ENCODE measurements at places on chromosomes 7 and 10.

- no peak for DNase-seq
Observed at GRCh38 chr7:1811850-1812508, 141.9 kb downstream of the ELFN1 start.

- DNase-seq: no peak
Observed at GRCh38 chr10:30990971-30991646, 40.6 kb downstream of the ZNF438 start.

DNA sequence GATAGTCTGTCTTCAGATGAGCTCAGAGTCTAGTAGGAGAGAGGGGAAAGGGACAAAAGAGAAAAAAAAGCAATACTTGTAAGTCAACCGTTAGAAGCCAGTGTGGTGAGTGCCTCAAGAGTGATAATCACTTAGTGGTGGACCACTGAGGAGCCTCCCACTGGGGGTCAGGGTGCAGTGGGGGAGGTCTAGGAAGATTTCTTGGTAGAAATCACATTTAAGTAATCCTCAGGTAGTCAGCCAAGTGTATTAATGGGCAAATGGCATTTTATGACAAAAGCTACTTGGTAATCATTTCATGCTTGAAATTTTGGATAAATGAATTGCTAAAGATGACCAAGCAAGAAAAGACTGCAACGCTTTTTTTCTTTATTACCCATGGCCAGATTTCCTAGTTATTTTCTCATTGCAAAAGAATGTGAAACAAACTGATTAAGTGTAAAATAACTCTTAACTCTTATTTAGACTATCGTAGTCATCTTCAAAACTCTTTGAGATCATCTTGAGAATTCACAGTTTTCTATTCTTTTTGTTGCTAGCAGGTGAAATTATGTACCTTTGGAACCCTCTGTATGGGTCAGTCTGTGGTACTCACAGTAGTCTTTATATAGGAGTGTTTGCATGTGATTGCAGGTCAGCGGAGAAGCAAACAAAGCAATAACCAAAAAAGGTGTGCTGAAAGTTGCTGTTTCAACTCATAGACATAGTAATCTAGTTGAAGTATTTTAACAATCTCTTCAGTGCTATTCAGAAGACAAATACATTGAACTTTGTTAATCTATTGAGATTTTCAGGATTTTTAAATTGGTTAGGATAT lies 63.9 kb downstream of the PPP1R9A start:
- DNase-seq: no peak

- no peak for DNase-seq
Observed at GRCh38 chr7:252216-252965, 37.6 kb upstream of the FOXL3 start.

GRCh38 chr7:54843841-54844355 lies 84.9 kb upstream of the SEC61G start:
- no peak for DNase-seq

DNA sequence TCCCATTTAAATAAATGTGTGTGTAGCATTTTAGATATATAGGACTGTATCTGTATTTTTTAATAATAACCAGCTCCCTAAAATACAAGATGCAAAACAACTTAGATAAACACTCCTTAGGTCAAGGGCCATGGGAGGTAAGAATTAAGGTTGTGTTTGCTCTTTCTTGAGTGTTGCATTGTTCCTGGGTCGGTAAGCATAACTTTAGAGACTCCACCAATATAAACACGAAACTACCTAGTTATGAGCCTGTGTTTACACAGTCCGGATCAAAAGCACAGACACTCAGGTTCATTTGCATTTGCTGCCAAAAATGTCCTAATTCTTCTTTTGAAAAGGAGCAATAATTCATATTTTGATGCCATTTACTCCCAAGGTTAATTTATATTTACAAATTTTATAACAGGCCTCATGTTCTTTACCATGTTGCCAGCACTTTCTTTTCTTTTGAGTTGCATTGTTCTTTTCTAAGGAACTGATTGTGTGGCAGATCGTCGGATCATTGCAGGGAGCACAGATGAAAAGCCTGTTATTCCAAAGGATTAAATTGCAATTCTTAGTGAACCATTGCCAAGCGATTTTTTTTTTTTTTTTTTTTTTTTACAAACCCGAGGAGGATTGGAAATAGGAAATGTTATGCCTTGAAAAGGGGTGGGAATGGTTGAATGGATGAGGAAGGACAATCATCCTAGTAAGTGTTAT lies 45.8 kb upstream of the GLCCI1 start:
- no peak for DNase-seq

- DNase-seq: no peak
Observed at GRCh38 chr10:34613491-34613890, 201.6 kb downstream of the PARD3 start.

GRCh38 chr7:74622228-74622749 lies 35.2 kb upstream of the GTF2I start:
- no peak for DNase-seq

GRCh38 chr7:157395206-157395605 lies 58.4 kb downstream of the DNAJB6 start:
- DNase-seq: no peak

DNA sequence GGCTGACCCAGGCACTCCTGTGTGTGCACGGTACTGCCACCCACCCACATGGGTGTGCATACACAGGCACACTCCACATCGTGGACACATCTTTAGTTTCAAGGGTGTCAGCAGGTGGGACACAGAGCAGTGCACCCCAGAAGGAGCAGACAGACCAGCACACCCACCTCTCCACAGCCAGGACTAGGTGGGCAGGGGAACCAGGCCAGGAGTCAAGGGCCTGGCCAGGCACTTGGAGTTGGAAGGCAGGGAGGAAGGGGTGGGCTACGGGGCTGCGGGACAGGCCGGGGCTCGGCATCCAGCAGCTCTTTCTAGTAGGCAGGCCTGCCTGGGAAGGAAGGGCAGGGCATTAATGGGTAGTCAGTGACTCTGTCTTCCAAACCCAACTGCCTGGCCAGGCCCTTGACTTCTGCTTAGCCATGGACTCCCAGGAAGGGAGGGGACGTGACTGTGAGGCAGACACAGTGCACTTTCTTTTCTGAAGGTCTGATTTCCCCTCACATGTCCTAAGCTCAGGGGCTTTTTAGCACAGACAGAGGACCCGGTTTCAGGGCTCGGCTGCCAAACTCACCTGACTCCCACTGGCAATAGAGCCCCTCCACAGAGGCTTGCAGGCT lies 14.6 kb downstream of the RASGEF1A start:
- no peak for DNase-seq

GRCh38 chr10:11424456-11425295 lies 186.8 kb downstream of the USP6NL start:
- DNase-seq: no peak

- DNase-seq: no peak
Observed at GRCh38 chr10:42868530-42868929, 85.9 kb downstream of the BMS1 start.

DNA sequence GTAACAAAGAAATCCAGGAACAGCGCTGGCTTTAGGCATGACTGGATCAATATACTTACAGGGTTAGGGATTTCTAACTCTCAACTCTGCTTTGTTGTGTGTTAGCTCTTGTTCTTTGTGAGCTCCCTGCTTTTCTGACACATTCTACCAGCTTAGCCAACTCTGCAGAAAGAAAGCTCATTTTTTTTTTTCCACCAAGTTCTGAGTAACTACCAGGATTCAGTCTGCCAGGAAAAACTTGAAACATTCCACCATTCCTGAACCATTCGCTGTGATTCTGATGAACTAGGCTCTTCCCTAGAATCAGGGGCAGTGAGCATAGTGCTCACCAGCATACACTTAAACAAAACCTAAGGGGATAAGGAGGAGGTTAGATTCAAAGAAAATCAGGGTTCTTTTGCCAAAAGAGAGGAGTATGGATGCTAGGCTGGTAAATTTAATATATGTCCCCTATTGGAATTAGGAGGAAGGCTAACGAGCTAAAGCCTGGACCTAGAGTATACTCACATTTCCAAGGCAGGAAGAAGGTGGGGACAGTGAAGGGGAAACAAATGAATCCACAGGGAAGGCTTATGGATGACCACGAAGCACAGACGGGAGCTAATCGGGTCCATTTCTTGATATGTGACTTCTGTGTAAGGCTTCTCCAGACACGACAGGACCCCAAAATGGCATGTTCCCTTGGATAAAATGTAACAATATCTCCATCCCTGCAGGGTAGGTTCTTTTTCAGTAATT lies 183.4 kb downstream of the PRKG1 start:
- no peak for DNase-seq

DNA sequence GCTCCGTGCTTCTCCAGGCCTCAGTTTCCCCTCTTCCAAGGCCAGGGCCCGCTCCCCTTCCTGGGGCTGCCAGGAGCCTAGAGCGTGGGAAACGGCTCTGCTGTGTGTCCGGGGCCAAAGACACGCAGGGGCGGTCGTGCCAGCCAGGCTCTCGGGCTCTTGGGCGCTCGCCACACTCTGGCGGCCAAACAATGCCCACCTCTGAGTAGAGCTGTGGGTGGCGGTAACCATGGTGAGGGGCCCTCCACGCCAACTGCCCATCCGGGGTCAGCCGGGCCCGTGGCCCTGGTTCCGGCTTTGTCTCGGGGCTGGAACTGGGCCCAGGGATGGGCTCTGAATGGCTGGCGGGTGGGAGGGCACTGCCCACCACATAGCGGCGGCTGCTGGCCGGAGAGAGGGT lies 16.0 kb downstream of the GRIFIN start:
- no peak for DNase-seq

GRCh38 chr10:120019568-120019967 lies 127.0 kb downstream of the SEC23IP start:
- no peak for DNase-seq

DNA sequence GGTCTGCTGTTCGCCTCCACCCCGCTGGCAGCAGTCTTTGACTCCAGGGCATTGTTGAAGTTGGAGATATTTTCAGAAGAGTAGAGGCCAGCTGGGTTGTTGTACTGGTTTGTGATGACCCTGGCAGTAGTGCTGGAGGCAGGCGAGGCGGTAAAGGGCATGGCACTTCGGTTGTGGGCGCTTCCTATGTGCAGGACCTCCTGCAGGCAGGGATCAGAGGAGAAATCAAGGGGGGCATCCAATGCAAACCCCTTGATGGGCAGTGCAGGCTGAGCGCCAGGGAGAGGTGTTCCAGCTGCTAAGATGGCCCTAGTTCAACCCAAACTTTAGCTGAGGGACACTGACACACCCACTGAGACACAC lies 27.0 kb downstream of the PDLIM1 start:
- DNase-seq: no peak

- DNase-seq: no peak
Observed at GRCh38 chr10:99560277-99561126, 27.8 kb downstream of the NKX2-3 start.

DNA sequence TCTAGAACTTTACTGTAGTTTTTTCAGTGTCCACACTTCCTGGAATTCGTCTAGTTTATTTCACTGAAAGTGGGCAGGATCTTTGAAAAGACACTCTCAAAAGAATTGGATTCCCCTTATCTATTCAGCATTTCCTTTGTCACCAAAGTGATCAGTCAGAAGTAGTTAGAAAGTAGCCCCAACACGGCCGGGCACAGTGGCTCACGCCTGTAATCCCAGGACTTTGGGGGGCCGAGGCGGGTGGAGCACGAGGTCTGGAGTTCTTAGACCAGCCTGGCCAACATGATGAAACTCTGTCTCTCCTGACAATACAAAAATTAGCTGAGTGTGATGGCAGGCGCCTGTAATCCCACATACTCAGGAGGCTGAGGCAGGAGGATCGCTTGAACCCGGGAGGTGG lies 69.0 kb upstream of the KMT2C start:
- DNase-seq: no peak

GRCh38 chr10:110613996-110614495 lies 30.1 kb upstream of the RBM20 start:
- no peak for DNase-seq

DNA sequence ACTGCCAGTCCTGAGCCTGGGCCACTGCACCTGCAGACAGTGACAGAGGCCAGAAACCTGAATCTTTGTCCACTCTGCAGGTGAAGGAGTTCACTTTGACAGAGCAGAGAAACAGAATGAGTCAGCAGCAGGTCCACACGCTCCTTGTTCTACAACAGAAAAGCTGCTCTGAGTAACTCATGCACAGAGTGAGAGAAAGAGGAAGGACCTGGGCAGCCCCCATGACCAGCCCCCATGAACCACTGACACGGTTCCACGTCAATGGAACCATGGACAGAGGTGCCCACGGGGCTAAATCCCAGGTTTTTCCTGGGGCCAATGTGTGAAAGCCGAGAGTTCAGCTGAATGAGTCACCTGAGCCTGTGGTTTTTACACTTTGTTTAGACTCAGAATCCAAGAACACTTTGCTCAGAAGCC lies 40.8 kb upstream of the CTBP2 start:
- no peak for DNase-seq

GRCh38 chr10:4219901-4220300 lies 434.9 kb upstream of the KLF6 start:
- DNase-seq: no peak

DNA sequence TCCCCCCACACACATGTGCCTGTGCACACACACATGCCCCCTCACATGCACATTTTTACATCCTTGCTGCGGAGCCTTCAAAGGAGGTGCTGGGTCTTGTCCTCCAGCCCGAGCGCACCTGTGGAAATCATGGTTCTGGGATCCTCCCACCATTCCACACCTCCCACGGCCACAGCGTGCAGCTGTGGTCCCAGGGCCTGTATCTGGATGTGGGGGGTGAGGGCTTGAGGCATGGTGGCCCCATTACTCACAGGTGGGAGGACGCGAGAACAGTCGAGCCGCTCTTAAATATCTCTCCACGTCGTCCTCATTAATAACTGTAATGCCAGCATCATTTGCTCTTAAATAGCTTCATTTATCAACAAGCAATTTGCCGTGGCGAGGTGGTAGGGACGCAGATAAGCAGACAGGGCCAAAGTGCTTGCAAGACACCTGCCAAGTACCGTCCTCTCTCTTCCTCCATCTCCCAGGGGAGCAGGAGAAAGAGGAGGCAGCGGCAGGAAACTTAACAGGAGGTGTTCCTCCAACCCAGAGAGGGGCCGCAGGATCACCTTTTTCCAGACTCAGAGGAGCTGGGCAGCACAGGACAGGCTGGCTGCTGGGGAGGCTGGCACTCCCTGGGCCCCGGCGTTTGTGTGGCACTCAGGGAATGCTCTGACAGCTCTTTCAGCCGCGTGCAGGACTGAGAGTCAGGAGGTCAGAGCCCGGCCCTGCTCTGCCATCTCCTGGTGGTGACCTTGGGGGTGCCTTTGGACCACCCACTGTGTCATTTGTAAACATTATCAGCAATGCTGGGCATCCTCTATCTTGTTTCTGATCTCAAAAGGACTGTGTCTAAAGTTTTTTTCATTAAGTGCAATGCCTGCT lies 87.4 kb downstream of the CDH23 start:
- no peak for DNase-seq

GRCh38 chr7:151705636-151706276 lies 171.2 kb downstream of the PRKAG2 start:
- DNase-seq: no peak

GRCh38 chr7:125357676-125358455 lies 428.2 kb upstream of the POT1 start:
- no peak for DNase-seq

- DNase-seq: no peak
Observed at GRCh38 chr10:18043148-18044006, 91.7 kb downstream of the SLC39A12 start.

GRCh38 chr7:57404343-57404966 lies 45.5 kb upstream of the ZNF716 start:
- DNase-seq: no peak

All from cerebellar nuclear complex (tissue), 1 donor.